ENCODE measurements at places on chromosomes 11 and 22.

DNA sequence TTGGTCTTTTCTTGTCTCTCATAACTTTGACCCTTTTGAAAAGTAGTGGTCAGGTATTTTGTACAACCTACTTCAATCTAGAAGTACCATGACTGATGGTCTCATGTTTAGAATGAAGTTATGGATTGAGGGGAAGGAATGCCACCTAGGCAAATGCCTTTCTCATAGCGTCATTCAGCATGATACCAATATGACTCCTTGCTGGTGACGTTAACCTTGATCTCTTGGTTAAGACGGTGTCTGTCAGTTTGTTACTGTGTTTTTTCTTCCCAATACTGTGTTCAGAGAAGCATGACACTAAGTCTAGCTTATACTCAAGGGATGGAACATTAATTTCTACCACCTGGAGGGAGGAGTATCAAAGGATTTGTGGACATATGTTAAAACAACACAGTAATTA is 130.9 kb downstream of the KIF18A start:
- no peak for DNase-seq

- no peak for DNase-seq
These were observed 18.3 kb upstream of the TTLL12 start for GRCh38 chr22:43205261-43205691.

DNA sequence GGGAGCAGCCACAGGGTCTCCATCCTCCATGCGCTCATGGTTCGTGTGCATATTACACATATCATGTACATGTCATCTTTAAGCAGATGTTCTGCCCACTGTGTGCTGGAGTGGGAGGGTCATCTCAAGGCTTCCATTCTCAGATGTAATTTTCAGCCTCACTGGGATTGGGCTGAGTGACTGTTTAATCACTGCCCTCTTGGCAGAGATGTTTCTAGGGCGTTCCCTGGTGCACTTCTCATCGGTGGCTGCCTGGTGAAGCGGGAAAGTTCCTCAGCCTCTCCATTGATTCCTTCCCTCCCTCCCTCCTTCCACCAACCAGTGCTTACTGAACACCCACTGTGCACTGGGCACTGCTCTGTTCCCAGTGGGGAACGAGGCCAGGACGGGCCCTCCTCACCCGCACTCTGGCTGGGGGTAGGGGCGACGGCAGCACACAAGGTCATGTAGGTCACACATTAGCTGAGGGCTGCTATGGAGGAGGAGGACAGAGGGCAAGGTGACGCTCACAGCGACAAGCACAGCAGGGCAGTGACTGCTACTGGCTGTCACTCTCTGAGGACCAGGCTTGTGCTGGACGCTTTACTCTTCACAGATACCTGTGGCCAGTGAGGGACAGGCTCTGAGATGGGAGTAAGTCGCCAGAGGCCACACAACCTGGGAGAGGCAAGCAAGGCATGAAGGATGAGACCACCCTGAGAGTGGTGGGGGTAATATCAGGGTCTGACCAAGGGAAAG is 22.9 kb downstream of the GNAZ start:
- no peak for DNase-seq

- no peak for DNase-seq
These were observed 2.2 kb upstream of the VWCE start for GRCh38 chr11:61297341-61297740.

DNA sequence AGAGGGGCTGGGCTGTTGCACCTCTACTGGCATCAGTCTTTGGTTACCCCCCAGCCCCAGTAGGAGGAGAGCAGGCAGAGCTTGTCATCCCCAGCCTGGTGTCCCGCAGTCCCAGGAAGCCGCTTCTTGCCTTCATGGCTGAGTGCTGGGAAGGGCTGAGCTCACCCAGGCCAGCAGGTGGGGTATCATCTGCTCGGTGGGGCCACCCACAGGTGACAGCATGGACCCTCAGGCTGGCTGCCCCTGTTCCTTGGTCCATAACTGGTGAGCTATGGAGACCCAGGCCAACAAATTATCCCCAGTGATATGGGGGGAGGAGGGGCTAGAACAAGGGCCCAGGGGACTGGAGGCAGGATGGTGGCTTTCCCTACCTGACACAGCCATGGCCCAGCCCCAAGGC is 6.5 kb upstream of the RHOD start:
- no peak for DNase-seq

DNA sequence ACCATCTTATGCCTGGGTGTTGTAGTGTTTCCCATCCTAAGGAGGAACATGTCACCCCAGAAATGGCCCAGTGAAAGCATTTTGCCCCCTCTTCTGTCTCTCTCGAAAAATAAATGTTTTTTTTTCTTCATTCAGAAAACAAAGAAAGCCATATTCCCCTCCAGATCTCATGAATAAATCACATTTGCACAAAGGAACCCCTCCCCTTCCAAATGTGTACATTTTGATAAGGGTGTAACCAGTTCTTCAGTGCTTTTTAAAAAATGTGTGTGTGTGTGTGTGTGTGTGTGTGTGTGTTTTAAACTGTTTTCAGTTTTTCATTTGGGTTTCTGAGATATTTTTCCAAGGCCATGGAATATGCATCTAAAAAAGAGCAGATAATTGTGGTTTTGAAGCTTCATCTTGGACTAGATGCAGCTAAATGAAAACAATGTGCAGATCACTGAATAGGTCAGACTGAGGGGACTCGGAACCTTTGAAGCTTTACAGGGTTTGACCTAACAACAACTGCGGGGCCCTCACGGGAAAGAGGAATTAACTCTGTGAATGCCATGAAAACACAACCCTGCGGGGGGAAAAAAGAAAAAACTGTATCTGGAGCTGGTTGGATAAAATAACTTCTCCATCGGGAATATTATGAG is 76.4 kb downstream of the YAP1 start:
- no peak for DNase-seq

DNA sequence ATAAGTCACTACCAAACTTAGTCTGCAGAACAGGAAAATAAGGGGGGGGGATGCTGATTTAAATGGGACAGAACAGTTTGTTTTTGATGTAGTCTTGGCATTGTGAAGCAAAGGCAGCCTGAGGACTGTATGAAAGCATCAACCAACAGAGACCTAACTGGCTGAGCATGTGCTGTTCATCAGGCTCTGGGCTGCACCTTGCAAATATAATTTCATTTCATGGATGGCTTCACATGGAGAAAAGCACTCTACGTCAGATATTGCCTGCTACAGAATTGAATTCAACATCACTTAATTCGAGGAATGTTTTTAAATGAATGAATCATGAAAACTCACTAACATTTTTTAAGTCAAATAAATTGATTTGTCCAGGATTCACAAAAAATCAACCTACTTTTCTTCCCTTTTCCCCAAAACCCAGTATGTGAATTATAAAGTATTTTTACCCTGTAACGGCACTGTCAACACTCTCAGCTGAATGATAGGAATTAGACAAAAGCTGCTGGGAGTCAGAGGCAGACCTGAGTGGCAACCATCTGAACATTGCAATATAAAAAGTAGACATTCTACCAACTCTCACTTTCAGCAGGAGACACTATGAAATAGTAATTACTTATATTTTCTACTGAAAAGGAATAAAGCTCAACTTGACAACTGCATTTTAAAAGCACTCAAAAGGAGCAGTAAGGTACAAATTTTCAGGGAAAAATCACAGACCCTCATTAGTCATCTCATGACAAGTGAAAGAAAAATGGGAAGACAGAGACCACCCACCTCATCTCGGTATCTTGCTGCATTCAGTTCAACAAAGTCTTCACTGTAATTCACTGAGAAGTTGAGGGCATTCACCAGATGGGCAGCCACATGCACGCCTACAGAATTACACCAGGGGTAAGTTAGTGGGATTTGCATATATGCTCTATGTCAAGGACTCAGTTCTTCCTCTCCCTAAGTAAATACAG is 47.5 kb downstream of the NOX4 start:
- DNase-seq = no peak

DNA sequence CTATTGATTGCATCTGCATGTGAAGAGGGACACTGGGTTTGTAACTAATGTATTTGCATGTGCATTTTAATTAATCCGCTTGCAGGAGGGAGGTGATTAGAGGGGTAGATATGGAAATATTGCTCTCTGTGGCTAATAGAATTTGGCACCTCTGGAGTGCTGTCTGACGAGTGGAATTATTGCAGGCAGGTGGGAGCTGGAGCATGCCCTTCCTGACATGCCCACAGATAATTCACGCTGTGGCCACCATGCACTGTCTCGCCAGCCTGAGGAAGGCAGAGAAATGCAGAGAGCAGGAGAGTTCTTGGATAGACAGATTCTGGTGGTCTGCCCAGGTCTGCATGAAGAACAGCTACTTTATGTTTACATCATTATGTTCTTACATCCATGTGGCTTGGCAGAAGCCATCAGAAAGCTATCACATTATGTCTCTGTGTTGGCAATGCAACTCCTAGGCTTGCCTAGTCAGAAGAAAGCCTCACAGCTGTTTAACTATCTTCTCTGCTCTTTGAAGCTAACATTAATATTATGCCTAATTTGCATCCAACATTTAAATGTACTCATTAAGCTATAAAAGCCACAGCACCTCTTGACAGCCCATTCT is 89.4 kb upstream of the DRD2 start:
- DNase-seq = no peak

- DNase-seq = no peak
These were observed 128.5 kb downstream of the CEP164 start for GRCh38 chr11:117456027-117456720.
